ENCODE measurements at places on chromosomes 2 and 18.

DNA sequence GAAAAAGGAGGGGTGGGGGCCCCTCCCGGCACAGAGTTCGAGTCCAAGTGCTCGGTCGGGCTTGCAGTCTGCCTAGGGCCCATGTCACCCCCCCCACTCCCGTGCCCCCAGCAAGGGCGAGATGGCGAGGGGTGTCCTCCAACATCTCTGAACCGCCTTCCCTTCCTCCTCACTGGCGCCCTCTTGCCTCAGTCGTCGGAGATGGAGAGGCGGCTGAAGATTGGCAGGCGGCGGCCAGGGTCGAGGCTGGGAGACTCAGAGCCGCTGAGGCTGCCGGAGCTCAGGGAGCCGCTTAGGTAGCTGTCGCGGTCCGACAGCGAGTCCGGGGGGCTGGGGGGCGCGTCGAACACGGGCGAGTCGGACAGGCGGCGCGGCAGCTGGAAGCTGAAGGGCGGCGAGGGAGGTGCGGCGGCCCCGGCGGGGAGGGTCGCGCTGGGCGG, 2.3 kb downstream of the ZFP36L2 start:
- no peak for DNase-seq

DNA sequence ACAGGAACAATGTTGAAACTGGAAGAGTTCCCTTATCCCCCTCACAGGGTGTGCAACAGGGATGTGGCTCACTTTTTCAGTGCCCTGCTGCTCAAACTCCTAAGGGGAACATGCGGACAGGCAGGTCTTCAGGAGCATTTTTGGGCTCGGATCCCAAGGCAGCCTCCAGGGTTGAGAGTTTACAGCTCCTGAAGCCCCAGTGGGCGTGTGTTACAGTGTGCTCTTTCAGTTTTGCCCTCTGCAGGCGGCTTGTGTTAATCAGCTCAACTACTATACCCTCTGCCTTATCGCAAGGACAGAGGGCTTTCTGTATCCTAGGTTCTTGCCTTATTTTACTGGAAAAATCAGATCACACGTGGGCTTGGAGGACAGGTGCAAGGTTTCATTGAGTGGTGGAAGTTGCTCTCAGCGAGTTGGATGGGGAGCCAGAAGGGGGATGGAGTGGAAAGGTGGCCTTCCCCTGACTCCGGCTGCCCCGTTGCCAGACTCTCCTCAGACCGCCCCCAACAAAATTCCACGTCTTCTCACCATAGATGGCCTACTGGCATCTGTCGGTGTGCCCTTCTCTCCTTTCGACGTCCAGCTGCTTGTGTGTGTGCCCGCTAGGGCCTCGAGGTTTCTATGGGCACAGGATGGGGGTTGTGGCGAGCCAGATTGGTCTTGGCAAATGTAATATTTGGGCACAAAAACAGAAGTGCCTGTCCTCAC, 541.9 kb downstream of the TMX3 start:
- no peak for DNase-seq

- no peak for DNase-seq
Observed at GRCh38 chr2:133526530-133527300, 41.5 kb downstream of the NCKAP5 start.

GRCh38 chr18:32460171-32460731, 10.4 kb downstream of the GAREM1 start:
- DNase-seq = no peak

DNA sequence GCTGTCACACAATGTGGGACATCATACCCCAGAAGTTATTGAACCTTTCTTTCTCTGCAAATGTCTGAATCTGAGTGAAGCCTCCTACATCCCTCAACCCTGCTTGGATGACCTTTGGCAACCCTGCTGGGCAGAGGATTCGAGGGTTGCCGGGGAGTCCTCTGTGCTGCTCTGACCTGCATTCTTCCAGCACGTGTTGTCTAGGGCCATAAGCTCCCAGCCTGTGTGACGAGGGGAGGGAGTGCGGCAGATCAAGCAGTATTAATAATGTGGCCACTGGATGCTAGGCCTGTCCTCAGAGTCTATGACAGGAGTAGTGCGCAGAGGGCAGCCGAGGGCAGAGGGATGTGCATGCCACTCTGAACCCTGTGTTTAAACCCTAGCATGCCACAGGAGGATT, 58.8 kb downstream of the RPL37A start:
- no peak for DNase-seq

DNA sequence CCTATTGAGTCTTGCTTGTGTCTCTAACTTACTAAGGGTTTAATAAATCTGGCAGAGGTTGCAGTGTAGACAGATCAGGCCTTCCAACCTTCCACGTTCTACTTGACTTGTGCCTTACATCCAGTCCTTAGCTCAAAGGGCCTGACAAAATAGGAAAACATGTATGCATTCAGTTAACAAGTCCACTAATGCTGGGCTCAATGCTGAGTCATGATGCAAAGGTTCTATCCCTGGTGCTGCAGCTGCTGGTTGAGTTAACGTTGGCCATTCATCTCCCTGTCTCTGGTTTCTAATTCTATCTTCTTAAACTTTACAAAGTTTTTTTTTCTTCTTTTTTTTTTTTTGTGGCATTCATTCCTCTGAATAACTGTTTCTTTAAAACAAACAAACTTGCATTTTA, 46.3 kb upstream of the ITGB6 start:
- DNase-seq = no peak

GRCh38 chr2:39469807-39470206, 32.7 kb upstream of the MAP4K3 start:
- DNase-seq = no peak

DNA sequence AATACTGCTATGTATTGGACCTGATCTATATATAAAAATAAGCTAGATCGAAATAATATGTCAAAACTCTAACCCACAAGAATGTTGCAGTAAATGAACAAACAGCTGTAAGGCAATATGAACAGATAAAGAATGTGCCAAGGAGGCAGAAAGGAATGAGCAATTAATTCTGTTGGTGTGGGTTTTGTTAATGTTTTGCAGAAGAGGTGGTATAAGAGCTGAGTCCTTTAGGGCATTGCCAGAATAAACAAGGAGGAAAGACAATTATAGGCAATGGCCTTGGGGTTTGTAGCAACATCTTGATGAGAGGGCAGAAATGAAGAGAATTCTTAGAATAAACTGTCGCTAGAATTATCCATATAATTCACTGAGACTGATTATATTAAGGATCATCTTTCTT, 240.9 kb upstream of the GULP1 start:
- no peak for DNase-seq

DNA sequence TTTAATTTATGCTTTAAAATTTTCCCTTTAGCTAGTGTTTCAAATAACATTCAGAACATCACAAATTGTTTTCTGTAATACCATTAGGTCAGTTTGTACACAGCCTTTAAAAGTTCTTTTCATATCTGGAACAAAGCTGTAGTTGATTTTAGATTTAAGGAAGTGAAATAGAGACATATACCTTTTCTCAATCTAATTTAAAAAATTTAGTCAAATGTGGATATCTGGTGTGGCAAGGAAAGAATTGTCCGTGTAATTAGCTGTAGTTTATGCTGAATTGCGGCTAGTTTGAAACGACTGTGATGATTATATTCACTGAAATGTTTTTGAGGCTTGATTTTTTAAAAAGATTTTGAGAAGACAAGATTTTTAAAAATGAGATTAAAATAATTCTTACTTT, 59.9 kb downstream of the EML6 start:
- no peak for DNase-seq

DNA sequence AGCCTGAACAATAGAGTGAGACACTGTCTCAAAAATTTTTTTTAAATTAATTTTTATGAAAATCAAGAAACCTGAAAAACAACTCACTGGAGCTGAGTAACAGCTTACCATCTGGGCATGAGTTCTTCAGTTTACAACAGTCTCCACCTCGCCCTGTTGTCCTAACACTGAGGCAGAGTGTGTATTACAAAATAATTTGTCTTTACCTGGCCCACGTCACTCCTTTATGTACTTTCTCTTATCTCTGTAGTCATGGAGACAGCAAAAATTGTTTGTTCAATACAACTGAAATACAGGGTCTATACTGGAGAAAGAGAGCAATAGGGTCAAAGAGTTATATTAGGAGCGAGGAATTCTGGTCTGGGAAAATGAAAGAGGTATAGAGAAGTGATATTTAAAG, 48.1 kb downstream of the CYTIP start:
- no peak for DNase-seq

- no peak for DNase-seq
Observed at GRCh38 chr2:220894069-220894468, 678.0 kb downstream of the EPHA4 start.

DNA sequence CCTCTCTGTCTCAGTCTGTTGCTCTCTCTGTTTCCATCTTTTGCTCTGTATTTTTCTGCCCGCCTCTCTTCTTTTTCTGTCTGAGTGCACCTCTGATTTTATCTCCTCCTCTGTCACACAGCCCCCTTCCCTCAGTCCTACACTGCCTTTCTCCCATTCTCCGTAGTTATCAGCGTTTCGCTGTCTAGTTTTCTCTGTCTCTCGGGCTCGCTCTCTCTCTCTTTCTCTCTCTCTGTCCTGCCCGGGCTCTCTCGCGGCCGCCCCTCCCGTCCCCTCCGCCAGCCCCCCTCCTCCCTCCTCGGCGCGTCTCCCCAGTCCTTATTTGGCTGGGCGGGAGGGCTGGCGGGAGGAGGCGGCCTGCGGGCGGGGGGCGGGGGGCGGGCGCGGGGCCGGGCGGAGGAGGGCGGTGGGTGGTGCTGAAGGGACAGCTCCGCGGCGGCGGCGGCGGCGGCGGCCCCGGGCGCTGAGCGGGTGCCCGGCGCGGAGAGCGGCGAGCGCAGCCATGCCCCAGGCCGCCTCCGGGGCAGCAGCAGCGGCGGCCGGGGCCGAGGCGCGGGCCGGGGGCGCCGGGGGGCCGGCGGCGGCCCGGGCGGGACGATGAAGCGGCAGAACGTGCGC, at the start of gene KCNK3:
KCNK3 (plus strand) TSS at position 444 of the 618 bp plus-strand sequence; CDS start at position 598, 154 bp downstream.
- DNase-seq = peak; percentile 45

- no peak for DNase-seq
Observed at GRCh38 chr2:46434851-46435273, 44.5 kb upstream of the TMEM247 start.

GRCh38 chr18:14940735-14941134, 192.8 kb downstream of the ANKRD30B start:
- DNase-seq = no peak

- DNase-seq = no peak
Observed at GRCh38 chr18:36419900-36420531, 122.5 kb downstream of the FHOD3 start.

GRCh38 chr2:72211350-72211749, 63.7 kb upstream of the CYP26B1 start:
- no peak for DNase-seq

GRCh38 chr2:234958746-234959395, 7.1 kb downstream of the SH3BP4 start:
- DNase-seq = no peak

- no peak for DNase-seq
Observed at GRCh38 chr2:9658972-9659371, 28.2 kb upstream of the YWHAQ start.

- no peak for DNase-seq
Observed at GRCh38 chr2:134823431-134823830, 15.0 kb upstream of the ACMSD start.

- no peak for DNase-seq
Observed at GRCh38 chr2:144495227-144496091, 24.5 kb downstream of the ZEB2 start.

DNA sequence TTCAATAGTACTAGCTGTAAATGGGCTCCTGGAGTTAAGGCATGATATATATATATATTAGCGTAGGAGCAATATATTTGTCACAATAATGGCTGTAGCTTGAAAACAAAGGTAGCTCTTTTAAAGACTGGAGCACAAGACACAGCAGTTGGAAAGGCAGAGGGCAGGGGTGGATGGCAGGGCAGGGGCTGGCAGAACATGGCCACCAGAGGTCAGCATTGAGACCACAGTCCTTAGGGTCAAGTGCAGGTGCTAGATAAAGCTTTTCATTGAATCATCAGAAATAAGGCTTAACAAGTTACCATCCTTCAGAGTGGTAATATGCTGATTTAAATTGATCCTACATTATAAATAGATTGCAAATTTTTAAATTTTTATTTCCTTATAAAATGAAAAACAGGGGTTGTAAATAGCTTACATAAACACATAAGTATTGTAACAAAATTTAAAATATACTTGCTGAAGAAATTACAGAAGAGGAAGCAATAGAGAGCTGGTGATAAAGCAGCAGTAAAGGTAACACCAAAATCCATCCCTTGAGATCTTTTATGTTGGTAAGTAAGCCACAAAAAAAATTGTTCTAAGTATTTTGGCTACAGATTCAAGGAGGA, 161.2 kb upstream of the PIEZO2 start:
- DNase-seq = no peak

GRCh38 chr2:60303680-60304079, 249.8 kb downstream of the BCL11A start:
- no peak for DNase-seq

DNA sequence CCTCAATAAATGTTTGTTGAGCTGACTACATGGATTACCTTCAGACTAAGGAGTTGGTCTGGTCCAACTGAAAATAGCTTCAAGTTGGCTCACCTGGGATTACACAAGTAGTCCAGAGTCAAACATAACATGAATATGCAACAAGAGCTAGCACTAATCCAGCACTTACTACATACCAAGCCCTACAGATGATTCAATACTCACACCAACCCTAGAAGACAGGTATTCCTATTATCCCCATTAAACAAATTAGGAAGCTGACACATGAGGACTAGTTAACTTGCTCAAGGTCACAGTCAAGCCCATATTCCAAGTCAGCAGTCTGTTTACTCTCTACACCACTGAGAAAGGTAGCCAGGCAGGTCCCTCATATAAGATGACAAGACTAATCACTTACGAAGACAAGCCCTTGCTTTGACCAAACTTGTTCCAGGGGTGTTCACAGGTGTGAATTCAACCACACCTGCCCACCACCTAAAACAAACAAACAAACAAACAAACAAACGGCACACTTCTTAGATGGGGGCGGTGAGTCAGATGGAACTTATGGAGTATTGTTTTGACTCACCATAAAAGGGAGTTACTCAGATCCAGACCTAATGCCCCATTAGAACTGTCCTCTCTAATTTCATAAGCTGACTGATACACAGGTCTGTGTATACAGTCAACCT, 29.1 kb downstream of the TMEM131 start:
- DNase-seq = no peak

- peak; percentile 78 for DNase-seq
Observed at GRCh38 chr2:43426305-43427031, 169.4 kb downstream of the THADA start.

DNA sequence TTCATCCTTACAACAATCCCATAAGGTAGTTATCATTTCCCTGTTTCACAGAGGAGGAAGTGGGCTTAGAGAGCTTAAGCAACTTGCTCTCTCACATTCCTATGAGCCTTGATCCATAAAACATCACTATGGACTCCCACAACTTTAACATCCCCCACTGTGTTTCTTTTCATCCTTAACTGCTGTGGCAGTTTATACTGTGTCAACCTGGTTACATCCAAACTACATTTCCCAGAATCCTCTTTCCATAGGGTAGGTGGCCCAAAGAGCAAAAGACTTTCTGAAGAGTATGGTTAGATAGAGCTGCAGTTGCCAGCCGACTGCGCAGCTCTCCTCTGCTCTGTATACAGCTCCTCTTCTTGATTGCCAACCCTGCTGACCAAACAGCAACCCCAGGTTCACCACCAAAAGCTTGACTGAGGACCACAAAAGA, 22.5 kb downstream of the MAP3K2 start:
- peak; percentile 6 for DNase-seq
